ENCODE measurements at places on chromosomes 2 and 18. TPM values are rescaled to one million over a fixed set of nuclear protein-coding genes. Genes with fewer than 3 reads are reported as not detected.

MYO5B gene
- 0.16 TPM for total RNA-seq

IL36B gene
- not detected for total RNA-seq

ABCB11 gene
- total RNA-seq = not detected

FAM117B gene
- 4.7 TPM for total RNA-seq

CD28 gene
- total RNA-seq = not detected

NEB gene
- total RNA-seq = 0.41 TPM

CPO gene
- not detected for total RNA-seq

CHRND gene
- total RNA-seq = not detected

LYPD6 gene
- not detected for total RNA-seq

C2orf92 gene
- 2.0 TPM for total RNA-seq

DOK6 gene
- 2.1 TPM for total RNA-seq

BCL11A gene
- 0.09 TPM for total RNA-seq

NT5DC4 gene
- not detected for total RNA-seq

CROCC2 gene
- 0.41 TPM for total RNA-seq

FAM228A gene
- 0.18 TPM for total RNA-seq

SPC25 gene
- not detected for total RNA-seq

CDH20 gene
- 0.09 TPM for total RNA-seq

SATB2 gene
- total RNA-seq = 2.3 TPM

C2orf72 gene
- total RNA-seq = not detected

MAP3K2 gene
- 22.0 TPM for total RNA-seq

CTLA4 gene
- total RNA-seq = not detected

FBXO15 gene
- total RNA-seq = 0.49 TPM

ACTR1B gene
- total RNA-seq = 44.6 TPM

NABP1 gene
- 74.7 TPM for total RNA-seq

SERPINB4 gene
- total RNA-seq = not detected

SLC14A1 gene
- 5.6 TPM for total RNA-seq

Data from fibroblast of the aortic adventitia (primary cell).